ENCODE measurements at places on chromosomes 4 and X. TPM values are rescaled to one million over a fixed set of nuclear protein-coding genes. Genes with fewer than 3 reads are reported as not detected.

FHIP1A gene
- 20.2 TPM for total RNA-seq

MAP7D2 gene
- total RNA-seq = 1.3 TPM

DNA sequence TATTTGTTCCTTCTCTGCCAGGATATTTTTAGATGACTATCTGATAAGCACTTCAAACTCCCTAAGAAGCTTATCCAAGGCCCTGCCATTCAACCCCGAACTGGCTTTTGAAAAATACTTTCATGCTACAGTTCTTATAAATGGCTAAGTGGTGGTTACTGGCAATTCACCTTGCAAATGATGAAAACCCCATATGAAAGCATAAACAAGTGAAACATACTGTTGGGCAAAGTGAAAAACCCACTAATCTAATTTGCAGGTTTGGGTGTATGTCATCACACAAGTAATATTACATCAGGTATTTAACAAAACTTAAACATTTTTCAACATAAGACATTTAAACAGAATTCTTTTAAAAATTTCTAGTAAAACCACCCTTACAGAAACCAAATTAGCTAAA is 31.1 kb downstream of the TAPT1 start:
- H3K4me1 ChIP-seq = no peaks in the 10 kb centered on the region
- H3K4me3 ChIP-seq = no peak overlapping the region
- no peak overlapping the region for H3K27ac ChIP-seq
- no peaks in the 10 kb centered on the region for H3K27me3 ChIP-seq
- no peak for DNase-seq
- H3K36me3 ChIP-seq = peaks cover 3% of the 10 kb centered on the region

GRCh38 chrX:997631-998137 is 214.8 kb downstream of the CRLF2 start:
- H3K36me3 ChIP-seq = no peaks in the 10 kb centered on the region
- no peak for DNase-seq
- H3K4me1 ChIP-seq = no peaks in the 10 kb centered on the region
- no peak overlapping the region for H3K4me3 ChIP-seq
- H3K27ac ChIP-seq = no peak overlapping the region

DNA sequence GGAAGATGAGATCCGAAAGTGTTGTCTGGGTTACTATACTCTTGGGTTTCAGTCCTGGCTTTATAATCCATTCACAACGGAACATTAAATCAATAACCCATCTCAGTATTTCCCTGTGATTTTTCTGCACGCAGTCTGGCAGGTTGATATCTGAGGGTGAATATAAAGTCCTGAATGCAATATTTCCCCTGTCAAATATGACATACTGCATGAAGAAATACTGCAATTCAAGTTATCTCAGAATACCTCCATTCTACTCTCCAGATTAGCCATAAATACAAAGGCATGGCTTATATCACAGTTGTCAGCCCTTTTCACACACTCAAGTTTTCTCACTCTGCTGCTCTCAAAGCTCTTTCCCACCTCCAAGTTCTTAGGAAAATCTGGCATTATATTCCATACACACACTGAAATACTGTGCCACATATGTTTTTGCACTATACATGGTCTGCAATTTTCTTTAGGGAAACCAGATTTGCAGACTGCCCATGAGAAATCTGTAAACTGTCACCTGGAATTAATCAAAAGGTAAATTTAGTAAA is 64.7 kb downstream of the WDFY3 start:
- no peak overlapping the region for H3K27ac ChIP-seq
- no peaks in the 10 kb centered on the region for H3K27me3 ChIP-seq
- no peak overlapping the region for H3K4me3 ChIP-seq

GRCh38 chr4:177555007-177555574 is 112.9 kb upstream of the AGA start:
- H3K36me3 ChIP-seq = no peaks in the 10 kb centered on the region
- no peak overlapping the region for H3K27ac ChIP-seq
- no peak for DNase-seq
- no peak overlapping the region for H3K4me3 ChIP-seq
- H3K27me3 ChIP-seq = no peaks in the 10 kb centered on the region

DNA sequence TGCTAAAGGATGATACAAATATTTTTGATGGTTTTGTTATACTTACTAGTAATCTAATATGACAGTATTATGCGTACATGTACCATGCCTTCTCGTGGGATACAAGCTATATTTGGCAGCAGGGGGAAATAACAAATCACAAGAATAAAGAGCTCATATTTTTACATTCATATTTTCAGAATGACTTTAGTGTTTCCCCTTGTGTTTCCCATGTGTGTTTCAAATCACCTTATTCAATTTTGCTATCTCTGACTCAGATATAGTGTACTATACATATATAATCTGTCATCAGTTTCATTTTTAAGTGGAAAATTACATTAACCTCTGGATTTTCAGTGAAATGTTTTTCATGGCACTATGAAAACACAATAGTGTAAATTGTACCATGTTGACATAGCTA is 146.8 kb downstream of the RPA4 start:
- H3K4me1 ChIP-seq = no peaks in the 10 kb centered on the region
- no peak overlapping the region for H3K4me3 ChIP-seq
- H3K36me3 ChIP-seq = no peaks in the 10 kb centered on the region
- H3K27ac ChIP-seq = no peak overlapping the region

Measured in prostate gland (tissue), 2 donors.